Activated CD4-positive, alpha-beta T cell treated with anti-CD3 and anti-CD28 coated beads for 48 hours (primary cell): ENCODE measurements at places on chromosomes 1 and 21.

GRCh38 chr1:190147616-190148015, 330.0 kb downstream of the BRINP3 start:
- no peak for DNase-seq

DNA sequence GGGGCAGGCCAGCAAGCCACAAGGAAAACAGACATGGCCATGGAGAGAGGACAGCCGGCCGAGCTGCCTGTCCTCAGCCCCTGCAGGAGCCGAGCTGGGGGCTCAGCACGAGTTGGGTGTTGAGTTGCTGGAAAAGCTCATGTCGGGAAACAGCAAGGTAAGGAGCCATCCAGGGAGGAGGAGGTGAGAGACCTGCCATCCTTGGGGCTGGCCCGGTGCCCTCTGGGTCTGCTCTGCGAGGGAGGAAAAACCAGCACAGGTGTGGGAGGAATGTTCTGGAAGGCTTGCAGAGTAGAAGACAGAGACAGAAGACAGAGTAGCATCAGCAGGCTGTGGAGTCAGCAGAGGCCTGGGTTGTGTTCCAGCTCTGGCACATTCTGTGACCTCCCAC, 548.8 kb downstream of the PTPRU start:
- DNase-seq = no peak

GRCh38 chr1:12201352-12202189, 28.3 kb upstream of the VPS13D start:
- DNase-seq = peak; percentile 45

DNA sequence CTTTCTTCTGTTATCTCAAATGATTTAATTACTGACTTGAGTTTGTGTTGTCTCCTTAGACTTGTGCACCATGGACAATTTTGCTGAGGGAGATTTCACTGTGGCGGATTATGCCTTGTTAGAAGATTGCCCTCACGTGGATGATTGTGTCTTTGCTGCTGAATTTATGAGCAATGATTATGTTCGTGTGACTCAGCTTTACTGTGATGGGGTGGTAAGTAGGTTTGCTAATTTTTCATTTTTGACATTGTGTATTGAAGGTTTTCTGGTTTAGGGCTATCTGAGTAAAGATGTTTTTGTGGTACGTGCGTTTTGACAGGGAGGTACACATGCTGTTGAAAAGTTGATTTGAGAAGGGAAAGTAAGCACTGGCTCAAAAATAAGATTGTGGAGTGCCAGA, 14.1 kb downstream of the TTC3 start:
- DNase-seq = no peak

DNA sequence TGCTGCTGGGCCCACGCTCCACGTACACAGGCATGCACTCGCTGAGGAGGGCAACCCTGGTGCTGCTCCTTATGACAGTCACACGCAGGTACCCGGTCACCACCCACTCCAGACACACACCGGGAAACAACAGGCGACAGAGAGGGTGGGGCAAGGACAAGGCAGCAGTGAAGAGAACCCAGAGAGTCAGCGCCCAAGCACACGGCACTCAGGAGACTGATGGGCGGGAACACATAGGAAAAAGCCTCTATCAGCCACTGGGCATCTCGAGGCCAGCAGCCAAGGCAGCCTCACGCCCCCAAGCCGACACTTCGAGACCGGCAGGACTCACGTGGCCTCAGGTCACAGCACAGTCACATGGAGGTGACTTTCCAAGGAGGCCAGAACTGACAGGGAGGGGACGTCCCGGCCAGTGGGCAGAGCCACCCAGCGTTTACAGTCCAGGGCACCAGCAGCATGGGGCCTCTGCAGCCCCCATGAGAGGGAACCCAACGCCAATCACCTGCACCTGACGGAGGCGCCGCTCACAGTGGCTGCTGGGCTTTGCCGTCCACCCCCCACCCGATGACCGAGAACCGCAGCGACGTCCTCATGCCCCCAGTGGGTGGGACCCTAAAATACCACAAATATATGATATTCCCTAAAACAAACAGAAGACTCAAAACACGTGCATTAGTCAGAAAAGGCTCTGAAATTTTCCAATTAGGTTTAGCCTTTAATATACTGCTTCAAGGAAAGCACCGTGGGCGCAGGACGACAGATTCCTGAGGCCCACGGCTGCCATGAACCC, 19.7 kb downstream of the PTTG1IP start:
- no peak for DNase-seq

GRCh38 chr1:203103216-203103615, 17.4 kb upstream of the MYOG start:
- no peak for DNase-seq

- no peak for DNase-seq
Measured at GRCh38 chr1:116760487-116760886, 6.3 kb downstream of the CD2 start.

- no peak for DNase-seq
Measured at GRCh38 chr1:26477446-26478152, 5.4 kb downstream of the HMGN2 start.

GRCh38 chr1:89959719-89960118, 35.2 kb upstream of the ZNF326 start:
- no peak for DNase-seq

DNA sequence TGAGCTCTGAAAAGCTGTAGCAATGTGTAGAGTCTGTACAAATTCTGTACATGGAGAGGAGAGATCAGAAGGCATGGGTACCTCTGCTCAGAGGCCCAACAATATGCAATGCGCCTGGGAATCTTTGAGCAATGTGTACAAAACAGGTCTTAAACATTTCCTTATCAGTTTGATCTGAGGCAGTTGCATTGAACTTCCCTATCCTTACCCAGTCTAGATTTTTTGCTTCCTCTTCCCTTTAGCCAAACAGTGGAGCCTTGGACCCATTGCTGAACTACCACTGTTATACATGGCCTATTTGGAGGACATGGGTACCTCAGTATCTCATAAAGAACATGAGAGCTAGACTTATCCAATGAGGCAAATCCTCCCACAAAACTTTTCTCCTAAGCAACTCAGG, 12.6 kb upstream of the MNDA start:
- DNase-seq = no peak

- DNase-seq = peak; percentile 67
Measured at GRCh38 chr1:243421784-243422183, 165.9 kb downstream of the SDCCAG8 start.

- peak; percentile 58 for DNase-seq
Measured at GRCh38 chr1:12052008-12052573, 11.0 kb upstream of the TNFRSF8 start.

- peak; percentile 72 for DNase-seq
Measured at GRCh38 chr1:111214884-111215283, 12.6 kb upstream of the CHI3L2 start.

GRCh38 chr21:46603228-46603627, 1.7 kb downstream of the S100B start:
- no peak for DNase-seq

- DNase-seq = peak; percentile 38
Measured at GRCh38 chr1:226069811-226070489, 7.4 kb downstream of the H3-3A start.

DNA sequence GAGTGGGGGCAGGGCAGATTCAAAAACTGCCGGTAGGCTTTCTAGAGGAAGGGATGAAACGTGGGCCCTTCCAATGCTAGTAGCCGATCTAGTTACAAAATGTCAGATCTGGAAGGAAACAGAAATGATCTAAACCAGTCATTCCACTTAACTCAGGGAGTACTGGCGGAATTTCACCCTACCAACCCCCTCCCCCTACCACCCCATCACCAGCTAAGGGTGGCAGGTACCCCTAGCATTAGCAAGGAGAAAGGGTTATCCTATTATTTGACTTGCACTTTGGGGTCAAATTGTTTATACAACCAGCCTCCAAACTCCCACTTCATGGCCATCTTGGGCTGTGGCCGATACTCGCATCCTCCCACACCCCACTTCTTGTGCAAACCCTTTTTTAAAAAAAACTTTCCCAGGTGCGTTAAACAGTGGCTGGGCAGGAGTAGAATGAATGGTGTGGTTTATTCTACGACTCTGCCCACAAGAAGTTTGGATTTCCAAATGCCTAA, 644 bp upstream of the MRPL24 start:
- DNase-seq = no peak

DNA sequence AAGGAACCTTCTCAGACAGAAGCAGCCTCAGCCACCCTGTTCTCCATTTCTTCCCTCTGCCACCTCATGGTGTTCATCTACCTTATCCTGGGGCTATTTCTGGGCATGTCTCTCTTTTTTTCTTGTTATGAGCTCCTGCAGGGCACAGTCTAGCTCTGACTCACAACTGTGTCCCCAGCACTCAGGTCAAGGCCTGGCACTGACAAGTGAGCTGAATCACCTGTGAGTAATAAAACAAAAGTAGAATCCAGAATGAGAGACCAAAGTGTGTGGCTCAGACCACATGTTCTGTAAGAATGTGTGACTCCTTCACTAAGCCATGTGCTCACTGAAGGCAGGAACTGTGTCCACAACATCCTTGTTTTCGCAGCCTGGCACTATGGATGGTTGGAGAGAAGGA, 23.2 kb downstream of the C1orf94 start:
- peak; percentile 30 for DNase-seq

- DNase-seq = no peak
Measured at GRCh38 chr1:56525489-56526041, 53.8 kb downstream of the PLPP3 start.

DNA sequence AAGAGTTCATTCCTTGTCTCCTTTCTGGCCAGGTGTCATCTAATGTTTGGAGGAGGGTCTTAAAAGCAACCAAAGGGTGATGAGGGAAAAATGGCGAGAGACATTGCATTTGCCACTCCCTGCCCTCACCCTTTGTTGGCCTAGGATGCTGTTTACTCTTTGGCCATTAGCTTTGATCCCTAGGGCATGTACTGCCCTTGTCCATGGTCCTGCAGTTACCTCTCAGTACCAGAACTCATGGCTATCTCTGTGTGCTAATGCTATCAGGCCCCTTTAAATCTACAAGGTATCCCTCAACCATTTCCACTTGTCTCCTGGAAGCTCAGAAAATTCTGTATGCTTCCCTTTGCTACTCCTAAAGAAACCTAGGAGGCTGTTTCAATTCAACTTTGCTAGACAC, 424.8 kb upstream of the PLXNA2 start:
- DNase-seq = no peak

- no peak for DNase-seq
Measured at GRCh38 chr1:202248861-202249260, 55.3 kb downstream of the LGR6 start.

GRCh38 chr1:185886671-185887070, 152.5 kb downstream of the HMCN1 start:
- DNase-seq = no peak

- no peak for DNase-seq
Measured at GRCh38 chr1:55124470-55124869, 85.1 kb downstream of the PCSK9 start.

GRCh38 chr1:33615546-33615945, 143.1 kb downstream of the ZSCAN20 start:
- no peak for DNase-seq

GRCh38 chr1:29653034-29653810, 416.9 kb downstream of the PTPRU start:
- DNase-seq = no peak

DNA sequence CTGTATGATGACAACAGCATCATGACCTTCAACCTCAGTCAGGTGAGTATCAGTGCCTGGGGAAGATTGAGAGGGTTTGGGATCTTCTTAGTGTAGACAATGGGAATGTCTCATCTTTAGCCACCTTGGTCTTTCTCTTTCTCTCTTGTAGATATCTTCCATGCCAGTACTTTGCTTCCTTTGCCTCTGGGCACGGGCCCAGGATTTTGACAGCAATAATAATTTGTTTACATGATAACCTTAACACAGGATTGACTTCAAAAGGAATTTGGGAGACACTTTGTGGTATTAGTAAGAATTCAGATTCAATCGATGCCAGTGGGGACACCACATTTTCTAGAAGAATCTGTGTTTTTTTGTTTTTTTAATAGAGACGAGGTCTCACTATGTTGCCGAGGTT, 12.1 kb upstream of the PIGV start:
- no peak for DNase-seq

GRCh38 chr1:220983877-220984635, 104.8 kb downstream of the HLX start:
- DNase-seq = no peak

- no peak for DNase-seq
Measured at GRCh38 chr21:39863111-39863510, 4.1 kb upstream of the PCP4 start.

DNA sequence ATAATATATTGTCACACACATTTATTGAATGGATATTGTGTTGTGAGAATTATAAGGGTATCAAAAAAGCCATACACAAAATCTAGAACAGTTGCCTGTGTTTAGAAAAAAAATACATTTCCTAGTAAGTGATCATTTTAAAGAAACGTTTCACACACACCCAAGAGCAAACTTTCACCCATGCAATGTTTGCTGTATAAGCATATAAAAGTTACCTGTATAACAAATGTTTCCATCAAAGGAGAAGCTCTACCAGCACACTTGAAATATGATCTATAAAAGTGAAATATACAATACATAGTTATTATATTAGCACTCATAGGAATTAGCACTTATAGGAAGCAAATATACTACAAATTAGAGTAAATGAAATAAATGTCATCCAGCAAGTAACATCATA, 1098.1 kb downstream of the NCAM2 start:
- DNase-seq = no peak

GRCh38 chr21:24545807-24546361, 1061.4 kb downstream of the MRPL39 start:
- no peak for DNase-seq

DNA sequence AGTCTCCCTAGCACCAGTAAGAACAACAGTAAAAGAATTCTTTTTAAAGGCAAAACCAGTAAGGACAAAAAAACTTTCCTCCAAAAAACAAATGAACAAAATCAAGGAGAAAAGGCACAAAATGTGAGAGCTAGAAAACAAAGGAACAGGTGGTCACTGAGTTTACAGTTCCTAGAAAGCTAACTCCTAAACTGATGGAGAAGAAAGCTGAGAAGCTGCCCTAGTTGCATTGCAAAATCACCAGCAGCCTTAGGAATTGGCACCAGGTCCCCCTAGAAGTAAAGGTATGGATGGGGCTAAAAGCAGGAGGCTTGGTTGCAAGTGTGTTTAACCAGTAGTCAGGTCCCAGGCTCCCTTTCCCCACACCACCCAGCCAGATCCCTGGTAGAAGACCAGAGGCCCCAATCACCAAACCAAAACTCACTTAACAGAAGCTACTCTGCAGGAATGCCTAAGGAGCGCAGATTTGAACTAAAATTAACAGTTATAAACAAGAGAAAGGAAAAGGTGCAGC, 47.6 kb downstream of the RAB3GAP2 start:
- no peak for DNase-seq

- DNase-seq = no peak
Measured at GRCh38 chr1:208335371-208336136, 91.4 kb upstream of the PLXNA2 start.

DNA sequence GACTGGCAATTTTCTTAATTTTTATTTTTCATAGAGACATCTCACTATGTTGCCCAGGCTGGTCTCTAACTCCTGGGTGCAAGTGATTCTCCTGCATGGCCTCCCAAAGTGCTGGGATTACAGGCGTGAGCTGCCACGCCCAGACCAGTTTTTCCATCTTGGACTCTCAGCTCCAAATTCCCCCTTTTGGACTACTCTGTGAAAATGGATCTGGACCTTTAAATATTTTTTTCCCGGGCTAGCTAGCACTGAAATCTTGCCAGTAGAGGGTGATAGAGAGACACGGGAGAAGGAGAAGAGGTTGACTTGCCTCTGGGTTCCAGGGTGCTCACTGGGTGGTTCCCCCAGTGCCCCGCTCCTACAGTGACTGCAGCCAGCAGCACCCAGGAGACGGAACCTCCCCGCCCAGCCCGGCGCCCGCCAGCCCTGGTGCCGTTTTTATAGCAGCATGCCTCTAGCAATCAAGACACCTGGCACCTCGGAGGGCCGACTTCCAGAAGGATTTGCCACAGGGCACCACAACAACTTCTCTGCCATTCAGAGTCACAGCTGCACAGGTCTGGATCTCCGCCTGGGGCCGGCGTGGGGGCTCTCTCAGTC, 34.7 kb upstream of the SCCPDH start:
- peak; percentile 62 for DNase-seq
